ENCODE measurements at places on chromosomes 7 and 10.

DNA sequence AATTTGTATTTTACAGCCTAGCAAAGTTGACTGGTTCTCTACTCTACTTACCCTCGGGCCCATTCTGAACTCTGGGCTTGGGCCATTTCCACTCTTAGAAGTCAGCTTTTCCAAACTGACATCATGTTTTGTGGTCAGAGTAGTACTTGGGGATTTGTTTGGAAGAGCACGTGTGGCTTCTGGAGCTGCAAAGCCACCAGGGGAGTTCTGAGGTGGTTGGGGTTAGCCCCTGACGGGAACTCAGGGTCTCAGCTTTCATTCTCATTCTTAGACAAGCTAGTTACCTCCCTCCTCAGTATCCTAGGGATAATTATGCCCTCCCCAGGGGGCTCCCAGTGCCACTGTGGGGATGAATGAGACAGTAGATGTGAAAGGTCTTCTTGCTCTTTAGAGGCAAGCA, 647.7 kb upstream of the GALNT17 start:
- no peak for DNase-seq

DNA sequence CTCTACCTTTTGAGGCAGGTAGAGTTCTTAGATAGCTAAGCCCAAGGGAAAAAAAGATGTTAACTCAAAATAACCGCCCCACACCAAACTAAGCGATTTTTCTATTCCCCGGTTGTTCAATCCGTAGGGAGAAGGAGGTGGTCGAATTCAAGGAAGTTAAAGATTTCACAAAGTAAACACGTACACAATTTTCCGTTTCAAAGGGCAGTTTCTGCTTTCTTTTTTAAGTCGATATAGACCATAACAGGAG, 842 bp downstream of the KBTBD2 start:
- no peak for DNase-seq

- DNase-seq: no peak
Observed at GRCh38 chr10:77350134-77350533, 287.5 kb downstream of the KCNMA1 start.

GRCh38 chr7:116969371-116969902, 16.1 kb downstream of the ST7 start:
- no peak for DNase-seq

- DNase-seq: no peak
Observed at GRCh38 chr7:68279827-68280400, 1283.3 kb downstream of the TYW1 start.

GRCh38 chr7:111650456-111650999, 88.2 kb upstream of the IMMP2L start:
- no peak for DNase-seq

DNA sequence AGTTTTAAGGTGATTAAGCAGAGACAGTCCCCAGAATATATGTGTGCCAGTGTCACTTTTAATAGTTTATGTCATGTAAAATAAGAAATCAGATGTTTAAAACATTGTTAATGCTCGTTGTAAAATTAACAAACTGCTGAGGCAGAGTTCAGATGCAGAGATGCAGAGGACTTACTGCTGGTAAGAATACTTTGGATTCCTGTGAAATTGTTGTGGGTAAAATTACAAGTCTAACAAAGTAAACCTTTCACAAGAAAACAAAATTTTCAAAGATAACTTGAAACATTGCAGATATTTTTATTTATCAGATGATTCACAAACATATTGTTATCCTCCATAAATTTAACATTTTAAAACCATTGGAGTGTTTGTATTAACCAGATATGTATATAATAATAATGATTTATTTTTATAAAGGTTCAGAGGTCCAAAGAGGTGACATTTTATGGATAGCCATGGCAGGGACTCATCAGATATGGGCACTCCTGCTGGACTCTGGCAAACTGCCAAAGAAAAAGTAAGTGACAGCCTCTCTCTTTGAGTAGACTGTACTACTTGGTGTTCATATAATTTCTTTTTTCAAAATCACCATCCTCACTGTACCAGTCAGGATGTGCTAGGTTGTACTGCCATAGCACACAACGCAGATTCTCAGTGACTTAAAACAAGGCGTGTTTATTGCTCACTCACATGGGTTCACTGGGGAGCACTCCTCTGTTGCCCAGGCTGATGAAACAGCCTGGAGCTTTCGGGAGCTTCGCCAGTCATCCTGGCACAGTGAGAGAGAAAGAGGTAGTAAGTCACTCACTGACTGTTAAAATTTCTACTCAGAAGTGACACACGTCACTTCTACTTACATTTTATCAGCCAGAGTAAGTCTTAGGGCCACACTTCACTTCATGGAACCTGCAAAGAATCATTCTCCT, 43.5 kb downstream of the NHLRC2 start:
- no peak for DNase-seq

- DNase-seq: no peak
Observed at GRCh38 chr10:73076360-73077183, 20.1 kb downstream of the P4HA1 start.

DNA sequence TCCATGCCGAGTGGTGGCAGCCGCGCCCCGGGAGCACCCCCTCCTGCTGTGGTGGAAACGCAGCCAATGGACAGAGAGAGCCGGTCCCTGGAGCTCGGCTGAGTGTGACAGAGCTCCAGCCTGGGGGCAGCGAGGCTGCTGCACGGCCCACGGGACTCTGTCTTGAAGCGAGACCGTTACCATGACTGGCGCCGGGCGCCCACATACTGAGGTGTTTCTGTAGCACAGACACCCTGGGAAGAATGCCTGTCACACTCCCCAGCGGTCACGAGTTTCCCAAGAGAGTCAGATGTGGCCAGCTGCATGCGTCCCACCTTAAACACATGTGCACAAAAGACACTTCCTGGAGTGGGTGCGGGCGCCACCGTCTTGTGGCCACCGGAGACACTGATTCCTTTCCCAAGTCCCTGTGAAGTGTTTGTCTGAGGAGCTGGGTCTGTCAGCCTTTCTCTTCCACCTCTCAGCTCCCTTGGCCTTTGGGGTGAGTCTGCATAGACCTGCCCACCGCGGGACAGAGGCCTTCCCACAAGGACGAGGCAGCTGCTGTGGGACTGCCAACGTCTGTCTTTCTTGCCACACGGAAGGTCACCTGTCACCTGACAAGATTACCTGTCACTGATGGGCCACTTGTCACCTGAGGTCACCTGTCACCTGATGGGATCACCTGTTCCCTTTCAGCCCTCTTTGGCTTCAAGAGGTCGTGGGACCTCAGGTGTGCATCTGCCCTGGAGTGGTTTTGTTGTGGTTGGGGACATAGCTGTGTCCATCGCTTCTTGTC, 94.6 kb downstream of the DNAJB6 start:
- DNase-seq: no peak

GRCh38 chr10:124648131-124648475, 96.1 kb downstream of the FAM53B start:
- DNase-seq: no peak

- DNase-seq: no peak
Observed at GRCh38 chr7:130622866-130623265, 45.7 kb downstream of the COPG2 start.

- no peak for DNase-seq
Observed at GRCh38 chr7:66352071-66352470, 146.9 kb downstream of the TPST1 start.
